ENCODE measurements at places on chromosomes 7 and 10. TPM values are rescaled to one million over a fixed set of nuclear protein-coding genes. Genes with fewer than 3 reads are reported as not detected.
A peak's percentile ranks its signal among the peaks of the same experiment; 100 is the strongest.

LRRC61 gene
- total RNA-seq: 16.5 TPM

FAM20C gene
- total RNA-seq: 66.6 TPM

DNA sequence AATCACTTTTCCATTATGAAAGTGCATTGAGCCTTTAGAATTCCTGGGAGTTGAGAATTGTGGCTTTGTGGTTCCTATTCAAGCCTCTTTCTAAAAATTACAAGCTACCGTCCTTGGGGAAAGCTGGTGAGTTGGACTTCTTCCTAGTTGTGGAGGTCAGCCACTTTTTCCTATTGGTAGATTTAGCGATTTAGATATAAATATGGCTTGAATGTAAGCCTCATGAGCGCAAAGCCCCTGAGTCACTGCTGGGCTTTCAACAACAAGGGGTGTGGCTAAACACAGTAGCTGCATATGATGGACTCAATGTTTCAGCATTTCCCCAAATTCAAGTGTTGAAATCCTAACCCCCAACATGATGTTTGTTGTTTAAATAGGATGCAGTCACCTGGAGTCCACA, 150.0 kb upstream of the IGFBP3 start:
- no peak for DNase-seq
- no peaks in the 10 kb centered on the region for H3K27me3 ChIP-seq
- no peak overlapping the region for H3K4me3 ChIP-seq
- no peak overlapping the region for H3K27ac ChIP-seq

GRCh38 chr7:78194611-78195010, 396.0 kb downstream of the PHTF2 start:
- no peak for DNase-seq
- no peak overlapping the region for H3K4me3 ChIP-seq
- no peaks in the 10 kb centered on the region for H3K36me3 ChIP-seq
- no peak overlapping the region for H3K27ac ChIP-seq
- H3K4me1 ChIP-seq: no peaks in the 10 kb centered on the region
- no peaks in the 10 kb centered on the region for H3K27me3 ChIP-seq

- peaks cover 40% of the 10 kb centered on the region for H3K36me3 ChIP-seq
- DNase-seq: no peak
- H3K27me3 ChIP-seq: no peaks in the 10 kb centered on the region
- H3K4me1 ChIP-seq: peaks cover 42% of the 10 kb centered on the region
- peak overlapping the region; percentile 78 for H3K27ac ChIP-seq
Observed at GRCh38 chr10:5891009-5891408, 966 bp downstream of the FBH1 start.

- H3K27me3 ChIP-seq: peaks cover 14% of the 10 kb centered on the region
- DNase-seq: no peak
- peaks cover 22% of the 10 kb centered on the region for H3K36me3 ChIP-seq
- peak overlapping the region; percentile 47 for H3K4me3 ChIP-seq
- no peak overlapping the region for H3K27ac ChIP-seq
Observed at GRCh38 chr10:133275684-133276092, 980 bp downstream of the ADAM8 start.

DNA sequence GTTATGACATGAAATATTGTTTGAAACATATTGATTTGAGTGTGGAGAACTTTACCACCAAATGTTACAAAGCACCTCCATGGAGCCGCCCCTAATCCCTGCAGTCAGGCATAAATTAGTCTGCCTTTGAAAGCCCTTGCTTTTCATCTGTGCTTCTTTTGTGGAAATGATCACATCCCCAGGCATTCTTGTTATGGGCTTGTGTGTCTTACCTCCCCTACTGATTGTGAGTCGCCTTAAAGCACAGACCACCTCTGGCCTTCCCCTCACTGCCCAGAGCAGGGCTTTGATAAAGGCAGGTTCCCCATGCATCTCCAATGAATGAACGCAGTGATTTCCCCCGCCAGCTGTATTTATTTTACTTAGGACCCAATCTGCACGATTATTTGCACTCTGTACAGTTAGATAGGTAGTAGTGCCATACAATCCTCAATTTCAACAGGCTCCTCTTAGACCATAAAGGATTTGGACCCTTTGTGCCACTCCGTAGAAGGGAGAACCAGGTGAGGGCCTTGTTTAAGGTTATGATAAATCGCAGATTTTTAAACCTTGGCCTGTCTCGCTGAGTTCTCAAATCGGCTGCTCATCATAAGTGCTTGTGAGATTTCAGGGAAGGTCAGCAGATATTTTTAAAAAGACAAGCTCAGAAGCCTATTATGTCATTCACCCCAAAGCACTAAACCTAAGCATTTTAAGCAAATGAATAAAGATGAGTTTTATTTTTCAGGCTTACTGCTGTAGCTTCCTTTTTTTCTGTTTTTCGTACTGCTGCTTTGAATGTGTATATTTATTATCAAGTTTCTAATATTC, 107.8 kb downstream of the CUBN start:
- H3K27ac ChIP-seq: peak overlapping the region; percentile 55
- no peaks in the 10 kb centered on the region for H3K36me3 ChIP-seq
